ENCODE measurements at places on chromosomes 6 and 20.

- no peak for DNase-seq
Observed at GRCh38 chr6:24918641-24919055, 17.1 kb downstream of the RIPOR2 start.

DNA sequence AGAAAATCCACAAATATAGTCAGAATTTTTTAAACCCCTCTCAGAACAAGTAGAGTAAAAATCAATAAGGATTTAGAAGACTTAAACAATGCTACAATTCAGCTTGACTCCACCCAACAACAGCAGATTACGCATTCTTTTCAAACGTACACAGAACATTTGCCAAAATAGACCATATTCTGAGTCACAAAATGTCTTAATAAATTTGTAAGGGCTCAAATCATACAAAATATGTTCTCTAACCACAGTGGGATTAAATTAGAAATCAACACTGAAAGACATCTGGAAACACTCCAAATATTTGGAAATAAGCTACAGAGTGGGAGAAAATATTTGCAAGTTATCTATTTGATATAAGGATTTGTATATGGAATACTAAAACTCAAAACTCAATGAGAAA lies 164.2 kb upstream of the AKAP12 start:
- no peak for DNase-seq

- no peak for DNase-seq
Observed at GRCh38 chr20:48826883-48827771, 672 bp downstream of the PREX1 start.

DNA sequence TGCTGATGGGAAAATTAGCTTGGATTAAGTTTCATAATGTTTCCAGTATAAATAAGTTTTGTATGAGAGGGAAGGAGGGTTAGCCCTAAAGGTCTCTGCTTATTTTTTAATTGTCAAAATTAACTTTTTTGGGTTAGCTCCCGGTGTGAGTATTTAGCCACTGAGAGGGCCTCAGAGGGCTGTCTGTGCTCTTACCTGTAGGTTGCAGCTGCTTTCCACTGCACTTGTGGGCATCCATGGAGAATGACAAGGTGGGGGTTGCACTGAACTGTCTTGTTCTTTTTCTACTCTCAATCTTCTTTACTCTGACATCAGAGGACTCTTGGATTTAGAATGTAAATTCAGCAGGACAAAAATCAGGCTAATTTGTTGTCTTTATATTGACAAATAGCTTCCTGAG lies 81.4 kb downstream of the CD164 start:
- DNase-seq = no peak

GRCh38 chr20:2519115-2519809 lies 10.5 kb upstream of the ZNF343 start:
- DNase-seq = no peak

- DNase-seq = no peak
Observed at GRCh38 chr20:7387638-7388193, 552.5 kb downstream of the HAO1 start.

DNA sequence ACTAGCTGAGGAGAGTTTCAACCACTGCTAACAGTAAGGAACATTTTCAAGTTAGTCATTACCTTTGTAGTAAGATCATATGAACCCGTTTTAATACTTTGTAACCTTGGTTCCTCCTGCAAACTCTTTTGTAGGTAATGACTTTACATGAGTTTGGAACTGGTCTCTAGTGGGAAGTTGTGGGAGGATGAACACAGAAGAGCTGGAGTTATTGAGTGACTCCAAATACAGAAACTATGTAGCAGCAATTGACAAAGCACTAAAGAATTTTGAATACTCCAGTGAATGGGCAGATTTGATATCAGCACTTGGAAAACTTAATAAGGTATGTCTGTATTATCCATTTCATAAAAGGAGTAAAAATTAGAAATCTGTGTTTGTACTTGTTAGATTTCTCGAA lies 29.3 kb downstream of the DOP1A start:
- DNase-seq = no peak

- no peak for DNase-seq
Observed at GRCh38 chr20:40186826-40187225, 502.2 kb downstream of the MAFB start.

DNA sequence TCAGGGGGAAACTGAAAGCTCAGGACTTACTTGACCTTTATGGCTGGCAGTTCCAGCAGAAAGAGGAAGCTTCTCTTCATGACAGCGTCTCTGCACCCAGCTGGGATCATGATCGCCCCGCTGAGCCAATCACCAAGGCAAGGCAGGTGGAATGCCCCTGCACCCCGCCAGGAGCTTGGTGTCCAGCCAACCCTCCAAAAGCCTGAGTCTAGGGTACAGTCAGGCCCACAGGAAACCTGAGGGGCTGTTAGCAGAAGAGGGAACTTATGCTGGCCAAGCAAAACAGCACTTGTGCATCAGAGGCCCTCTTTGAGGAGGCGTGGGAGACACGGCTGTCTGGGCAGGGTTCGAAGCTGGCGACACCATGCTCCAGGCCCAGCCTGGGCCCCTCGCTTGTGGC lies 188.3 kb upstream of the GMDS start:
- no peak for DNase-seq

DNA sequence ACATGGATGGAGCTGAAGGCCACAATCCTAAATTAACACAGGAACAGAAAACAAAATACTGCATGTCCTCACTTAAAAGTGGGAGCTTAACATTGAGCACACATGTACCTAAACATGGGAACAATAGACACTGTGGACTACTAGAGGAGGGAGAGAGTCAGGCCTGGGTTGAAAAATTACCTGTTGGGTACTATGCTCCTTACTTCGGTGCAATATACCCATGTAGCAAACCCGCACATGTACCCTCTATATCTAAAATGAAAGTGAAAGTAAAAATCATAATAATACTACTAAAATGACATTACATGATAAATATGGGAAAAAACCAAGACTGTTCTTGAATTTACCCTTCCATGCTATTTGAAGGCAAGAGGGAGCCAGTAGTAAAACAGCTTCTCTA lies 1273.8 kb upstream of the ADGRB3 start:
- DNase-seq = no peak

GRCh38 chr20:44110816-44111568 lies 76.0 kb downstream of the JPH2 start:
- DNase-seq = no peak

GRCh38 chr6:145529582-145529981 lies 205.7 kb downstream of the EPM2A start:
- DNase-seq = no peak

DNA sequence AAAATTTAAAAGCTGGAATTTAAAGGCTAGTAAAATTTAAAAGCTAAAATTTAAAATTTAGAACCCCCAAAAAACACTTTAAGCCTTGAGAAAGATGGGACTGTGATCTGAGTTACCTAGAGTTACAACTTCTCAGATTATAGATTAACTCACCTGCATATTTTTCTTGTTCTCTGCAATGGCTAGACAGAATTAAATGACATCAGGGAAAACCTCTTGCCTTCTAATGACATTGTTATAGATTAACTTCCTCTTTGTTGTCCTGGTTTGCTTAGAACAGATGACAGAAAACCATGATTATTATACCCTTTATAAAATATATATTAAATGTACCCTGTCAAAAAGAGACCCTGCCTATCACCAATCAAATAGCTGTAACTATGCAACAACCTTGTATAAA lies 56.4 kb downstream of the TRDN start:
- DNase-seq = no peak

DNA sequence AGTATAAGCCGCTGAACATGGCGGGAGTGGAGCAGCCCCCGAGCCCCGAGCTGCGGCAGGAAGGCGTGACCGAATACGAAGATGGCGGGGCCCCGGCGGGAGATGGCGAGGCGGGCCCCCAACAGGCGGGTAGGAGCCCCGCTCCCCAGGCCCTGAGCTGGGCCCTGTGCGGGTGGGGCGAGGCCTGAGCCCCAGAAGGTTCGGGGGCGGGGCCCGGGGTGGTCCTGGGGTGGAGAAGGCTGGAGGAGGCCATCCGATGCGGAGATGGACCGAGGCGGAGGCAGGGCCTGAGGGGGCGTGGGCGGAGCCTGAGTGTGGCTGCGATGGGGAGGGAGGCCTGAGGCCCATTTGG lies 7.1 kb downstream of the L3MBTL1 start:
- no peak for DNase-seq

- DNase-seq = no peak
Observed at GRCh38 chr20:63150911-63151531, 64.9 kb downstream of the YTHDF1 start.

Measured in stimulated activated naive CD4-positive, alpha-beta T cell (primary cell).